Camera-type eye (tissue), 1 donor: ENCODE measurements at places on chromosomes 16 and 17. TPM values are rescaled to one million over a fixed set of nuclear protein-coding genes. Genes with fewer than 3 reads are reported as not detected.

PIK3R5 gene
- total RNA-seq = 2.9 TPM

CCR7 gene
- total RNA-seq = not detected

LLGL1 gene
- 52.7 TPM for total RNA-seq

RAMP2 gene
- 26.2 TPM for total RNA-seq

SEZ6L2 gene
- total RNA-seq = 37.9 TPM
